NCI-H1417 treated with DMSO at 0.1 percent for 48 hours (cell line): ENCODE measurements at places on chromosomes 7 and 10.

GRCh38 chr10:71520042-71520441 is 123.3 kb downstream of the CDH23 start:
- no peak for DNase-seq

DNA sequence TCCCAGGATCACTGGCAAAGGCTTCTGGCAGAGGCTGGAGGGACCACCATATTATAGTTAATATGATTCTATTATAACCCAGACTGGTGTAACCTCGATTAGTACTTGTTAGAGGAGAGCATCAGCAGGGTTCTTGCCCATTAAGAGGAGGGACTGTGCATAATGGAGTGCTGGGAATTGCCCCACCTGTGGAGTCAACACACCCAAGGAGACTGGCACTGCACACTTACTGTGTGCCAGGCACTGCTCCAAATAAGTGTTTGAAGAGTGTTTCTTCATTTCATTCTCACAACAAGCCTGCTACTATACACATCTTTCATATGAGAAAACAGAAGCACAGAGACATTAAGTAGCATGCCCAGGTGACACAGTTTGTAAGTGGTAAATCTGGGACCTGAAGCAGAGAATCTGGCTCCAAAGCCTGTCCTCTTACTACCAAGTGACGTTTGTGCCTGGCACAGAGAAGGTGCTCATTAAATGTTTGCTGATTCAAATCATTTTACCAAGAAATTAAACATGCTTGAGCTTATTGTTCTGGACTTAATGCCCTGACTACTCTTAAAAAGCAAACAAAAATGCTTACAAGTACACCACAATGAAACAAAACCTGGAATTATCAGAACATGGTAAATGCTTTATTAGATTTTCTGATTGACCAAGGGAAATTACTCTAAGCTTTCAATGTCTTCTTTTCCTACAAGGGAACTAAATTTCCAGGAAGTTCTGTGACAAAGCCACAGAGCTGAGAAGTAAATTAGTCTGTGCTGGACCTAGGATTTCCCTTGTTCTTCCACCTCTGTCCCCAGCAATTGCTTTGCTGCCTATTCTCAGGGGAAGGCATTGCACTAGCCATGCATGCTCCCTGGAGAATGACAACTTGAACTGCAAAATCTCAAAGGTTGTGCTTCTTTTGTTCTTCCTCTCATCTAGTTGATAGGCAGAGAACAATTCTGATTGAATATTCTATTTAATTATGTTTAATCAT is 809 bp downstream of the SLC13A1 start:
- DNase-seq: no peak

DNA sequence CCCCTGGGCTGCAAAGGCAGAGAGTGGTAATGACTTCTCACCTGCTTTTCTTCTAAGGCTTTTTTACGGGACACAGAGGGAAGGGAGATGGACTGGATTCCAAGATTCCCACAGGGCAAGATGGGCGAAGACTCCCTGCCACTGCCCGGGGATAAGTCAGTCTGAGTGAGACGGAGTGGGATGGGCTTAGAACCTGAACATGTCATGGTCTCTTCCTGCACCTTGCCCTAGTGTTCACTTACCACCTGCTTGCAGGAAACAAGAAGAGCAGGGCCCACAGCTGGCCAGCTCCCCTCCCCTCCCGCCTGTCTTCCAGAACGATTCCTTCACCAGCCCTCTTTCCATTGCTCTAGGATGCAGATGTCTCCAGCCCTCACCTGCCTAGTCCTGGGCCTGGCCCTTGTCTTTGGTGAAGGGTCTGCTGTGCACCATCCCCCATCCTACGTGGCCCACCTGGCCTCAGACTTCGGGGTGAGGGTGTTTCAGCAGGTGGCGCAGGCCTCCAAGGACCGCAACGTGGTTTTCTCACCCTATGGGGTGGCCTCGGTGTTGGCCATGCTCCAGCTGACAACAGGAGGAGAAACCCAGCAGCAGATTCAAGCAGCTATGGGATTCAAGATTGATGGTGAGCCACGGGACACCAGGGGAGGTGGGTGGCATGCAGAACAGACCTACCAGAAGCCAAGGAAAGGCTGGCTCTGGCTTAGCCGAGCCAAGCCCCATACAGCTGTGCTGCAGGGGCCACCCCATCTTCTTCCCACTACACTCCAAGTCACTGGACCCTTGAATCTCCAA is 1.3 kb downstream of the SERPINE1 start:
- no peak for DNase-seq

DNA sequence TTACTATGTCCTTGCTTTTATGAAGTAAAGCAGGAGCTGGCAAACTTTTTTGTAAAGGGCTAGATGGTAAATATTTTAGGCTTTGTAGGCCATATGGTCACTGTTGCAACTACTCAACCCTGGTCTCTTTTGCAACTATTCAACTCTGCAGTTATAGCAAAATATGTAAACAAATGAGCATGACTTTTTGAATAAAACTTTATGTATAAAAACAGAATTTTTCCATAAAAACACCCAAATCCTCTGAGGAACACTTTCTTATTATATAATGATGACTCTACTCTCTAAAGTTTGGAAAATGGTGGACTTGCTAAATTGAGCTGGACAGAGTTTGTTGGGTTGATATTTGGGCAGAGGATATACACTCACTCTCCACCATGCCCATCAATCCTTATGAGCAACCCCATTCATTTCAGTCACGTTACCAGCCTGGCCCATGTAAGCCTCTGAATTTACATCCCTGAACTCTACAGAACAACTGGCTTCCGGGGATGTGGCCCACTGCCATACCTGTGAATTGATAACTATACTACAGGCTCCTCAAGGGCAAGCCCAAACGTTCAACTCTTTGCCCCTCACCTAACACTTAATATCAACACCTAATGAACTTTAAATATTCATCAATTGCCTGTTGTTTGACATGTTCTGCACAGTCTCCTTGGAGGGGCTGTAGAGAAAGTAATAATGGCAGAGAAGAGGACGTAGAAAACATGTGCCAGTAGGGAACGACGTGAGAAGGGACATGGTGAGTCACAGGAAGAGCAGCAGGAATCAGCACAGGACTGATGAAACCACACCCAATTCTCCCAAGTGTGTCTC is 37.6 kb downstream of the SGMS1 start:
- DNase-seq: no peak
